ENCODE measurements at places on chromosomes 5 and 9. TPM values are rescaled to one million over a fixed set of nuclear protein-coding genes. Genes with fewer than 3 reads are reported as not detected.

GRCh38 chr9:124455820-124456219 is 5.6 kb downstream of the ADGRD2 start:
- H3K4me1 ChIP-seq, result peaks cover 12% of the 10 kb centered on the region
- no peak overlapping the region for H3K4me3 ChIP-seq
- H3K27me3 ChIP-seq, result peaks cover 18% of the 10 kb centered on the region

DNA sequence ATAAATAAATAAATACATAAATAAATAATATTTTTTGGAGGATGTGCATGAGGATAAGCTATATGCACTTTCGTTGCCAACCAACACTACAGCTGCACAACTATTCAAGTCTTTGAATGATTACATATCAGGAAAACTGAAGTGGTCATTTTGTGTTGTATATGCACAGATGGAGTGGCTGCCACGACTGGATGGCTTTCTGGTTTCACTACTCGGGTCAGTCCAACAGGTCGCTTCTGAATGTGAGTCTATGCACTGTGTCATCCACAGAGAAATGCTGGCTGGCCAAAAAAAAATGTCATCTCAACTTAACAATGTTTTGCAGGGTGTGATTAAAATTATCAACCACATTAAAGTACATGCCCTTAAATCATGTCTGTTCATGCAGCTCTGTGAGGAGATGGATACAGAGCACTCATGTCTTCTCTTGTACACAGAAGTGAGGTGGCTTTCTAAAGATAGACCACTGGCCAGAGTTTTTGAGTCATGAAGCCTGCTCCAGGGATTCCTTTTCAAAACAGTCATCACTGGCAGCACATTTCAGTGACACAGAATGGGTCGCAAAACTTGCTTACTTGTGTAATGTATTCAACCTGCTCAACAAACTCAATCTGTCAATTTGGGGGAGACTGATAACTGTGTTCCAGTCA is 589.8 kb upstream of the CYLC2 start:
- no peak for DNase-seq
- no peak overlapping the region for H3K4me3 ChIP-seq
- H3K36me3 ChIP-seq, result no peaks in the 10 kb centered on the region
- no peaks in the 10 kb centered on the region for H3K4me1 ChIP-seq
- H3K27ac ChIP-seq, result no peak overlapping the region
- no peaks in the 10 kb centered on the region for H3K27me3 ChIP-seq

- H3K4me1 ChIP-seq, result no peaks in the 10 kb centered on the region
- H3K36me3 ChIP-seq, result no peaks in the 10 kb centered on the region
- H3K27ac ChIP-seq, result no peak overlapping the region
- no peaks in the 10 kb centered on the region for H3K27me3 ChIP-seq
Measured at GRCh38 chr9:130988905-130989304, 20.1 kb upstream of the LAMC3 start.

DNA sequence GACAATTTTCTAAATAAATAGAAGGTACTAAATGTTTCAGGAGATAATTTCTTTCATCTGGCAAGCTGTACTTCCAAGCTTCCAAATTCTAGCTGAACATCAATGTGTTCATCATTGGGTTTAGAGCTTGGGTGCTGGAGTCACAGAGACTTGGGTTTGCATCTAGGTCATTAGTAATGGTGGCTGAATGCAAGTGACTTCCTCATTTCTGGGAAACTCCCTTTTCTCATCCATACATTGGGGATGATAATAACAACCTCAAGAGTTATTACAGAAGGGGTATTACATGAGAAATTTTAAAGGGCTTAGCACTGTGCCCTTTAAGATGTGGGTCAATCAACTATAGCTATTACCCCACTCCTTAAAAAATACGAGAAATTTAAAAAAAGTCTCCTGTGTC is 41.1 kb upstream of the KLF4 start:
- no peaks in the 10 kb centered on the region for H3K27me3 ChIP-seq
- DNase-seq, result no peak
- H3K4me1 ChIP-seq, result no peaks in the 10 kb centered on the region
- no peak overlapping the region for H3K4me3 ChIP-seq
- no peaks in the 10 kb centered on the region for H3K36me3 ChIP-seq
- H3K27ac ChIP-seq, result no peak overlapping the region

- H3K4me1 ChIP-seq, result no peaks in the 10 kb centered on the region
- DNase-seq, result no peak
- no peak overlapping the region for H3K27ac ChIP-seq
- no peaks in the 10 kb centered on the region for H3K27me3 ChIP-seq
- no peak overlapping the region for H3K4me3 ChIP-seq
Measured at GRCh38 chr5:39919876-39920275, 495.1 kb upstream of the DAB2 start.

- no peak overlapping the region for H3K27ac ChIP-seq
- no peak overlapping the region for H3K4me3 ChIP-seq
- H3K36me3 ChIP-seq, result no peaks in the 10 kb centered on the region
- H3K4me1 ChIP-seq, result no peaks in the 10 kb centered on the region
Measured at GRCh38 chr9:69976152-69976551, 67.5 kb upstream of the MAMDC2 start.

- DNase-seq, result no peak
- no peaks in the 10 kb centered on the region for H3K27me3 ChIP-seq
- peak overlapping the region; percentile 54 for H3K27ac ChIP-seq
- H3K4me3 ChIP-seq, result no peak overlapping the region
- H3K4me1 ChIP-seq, result peaks cover 39% of the 10 kb centered on the region
Measured at GRCh38 chr9:93092251-93092991, 3.6 kb upstream of the CARD19 start.

GRCh38 chr9:94882966-94883641 is 156.6 kb downstream of the AOPEP start:
- H3K4me3 ChIP-seq, result no peak overlapping the region
- no peak for DNase-seq
- H3K27ac ChIP-seq, result peak overlapping the region; percentile 9
- no peaks in the 10 kb centered on the region for H3K36me3 ChIP-seq

The FOXD4L5 gene
- not detected for total RNA-seq

The NEUROG1 gene
- total RNA-seq, result not detected

GRCh38 chr9:120446671-120447070 is 133.3 kb downstream of the CDK5RAP2 start:
- H3K4me3 ChIP-seq, result no peak overlapping the region
- DNase-seq, result no peak
- H3K4me1 ChIP-seq, result no peaks in the 10 kb centered on the region
- no peak overlapping the region for H3K27ac ChIP-seq
- no peaks in the 10 kb centered on the region for H3K27me3 ChIP-seq

The CACNA1B gene
- total RNA-seq, result 0.41 TPM

The SEMA6A gene
- total RNA-seq, result 3.9 TPM

The APBA1 gene
- 5.6 TPM for total RNA-seq

The RXFP3 gene
- not detected for total RNA-seq

DNA sequence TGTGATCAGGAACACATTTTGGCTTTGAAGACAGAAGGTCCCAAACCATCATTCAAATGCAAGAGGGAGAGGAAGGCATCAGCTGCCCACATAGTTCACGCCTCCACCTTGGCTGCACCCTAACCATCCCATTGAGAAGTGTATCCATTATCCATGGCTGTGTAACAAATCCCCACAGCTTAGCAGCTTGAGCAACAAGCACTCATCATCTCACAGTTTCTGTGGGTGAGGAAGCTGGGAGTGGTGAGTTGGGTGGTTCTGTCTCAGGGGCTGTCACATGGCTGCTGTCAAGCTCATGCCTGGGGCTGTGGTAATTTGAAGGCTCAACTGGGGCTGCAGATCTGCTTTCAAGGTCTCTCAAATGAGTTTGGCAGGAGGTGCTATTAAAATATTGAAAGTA is 23.0 kb upstream of the CEP72 start:
- H3K27ac ChIP-seq, result no peak overlapping the region
- no peak for DNase-seq
- H3K4me3 ChIP-seq, result no peak overlapping the region
- no peaks in the 10 kb centered on the region for H3K36me3 ChIP-seq
- H3K4me1 ChIP-seq, result no peaks in the 10 kb centered on the region
- H3K27me3 ChIP-seq, result no peaks in the 10 kb centered on the region

The PPIC gene
- 55.0 TPM for total RNA-seq

- H3K27ac ChIP-seq, result no peak overlapping the region
- H3K36me3 ChIP-seq, result no peaks in the 10 kb centered on the region
- DNase-seq, result no peak
- H3K4me3 ChIP-seq, result no peak overlapping the region
- no peaks in the 10 kb centered on the region for H3K4me1 ChIP-seq
- H3K27me3 ChIP-seq, result no peaks in the 10 kb centered on the region
Measured at GRCh38 chr5:55114061-55114460, 11.6 kb downstream of the GZMA start.
